ENCODE measurements at places on chromosomes 5 and 9. TPM values are rescaled to one million over a fixed set of nuclear protein-coding genes. Genes with fewer than 3 reads are reported as not detected.
A peak's percentile ranks its signal among the peaks of the same experiment; 100 is the strongest.

The SPINK6 gene
- total RNA-seq, result not detected

The ZDHHC11 gene
- 26.0 TPM for total RNA-seq

The FAXDC2 gene
- total RNA-seq, result 36.3 TPM

The ROPN1L gene
- 0.68 TPM for total RNA-seq

The CNTLN gene
- 12.2 TPM for total RNA-seq

The PKN3 gene
- 7.1 TPM for total RNA-seq

The ZNF169 gene
- total RNA-seq, result 13.4 TPM

The RGS14 gene
- total RNA-seq, result 8.8 TPM

The KIF27 gene
- 8.0 TPM for total RNA-seq

The ADGRV1 gene
- 0.36 TPM for total RNA-seq

DNA sequence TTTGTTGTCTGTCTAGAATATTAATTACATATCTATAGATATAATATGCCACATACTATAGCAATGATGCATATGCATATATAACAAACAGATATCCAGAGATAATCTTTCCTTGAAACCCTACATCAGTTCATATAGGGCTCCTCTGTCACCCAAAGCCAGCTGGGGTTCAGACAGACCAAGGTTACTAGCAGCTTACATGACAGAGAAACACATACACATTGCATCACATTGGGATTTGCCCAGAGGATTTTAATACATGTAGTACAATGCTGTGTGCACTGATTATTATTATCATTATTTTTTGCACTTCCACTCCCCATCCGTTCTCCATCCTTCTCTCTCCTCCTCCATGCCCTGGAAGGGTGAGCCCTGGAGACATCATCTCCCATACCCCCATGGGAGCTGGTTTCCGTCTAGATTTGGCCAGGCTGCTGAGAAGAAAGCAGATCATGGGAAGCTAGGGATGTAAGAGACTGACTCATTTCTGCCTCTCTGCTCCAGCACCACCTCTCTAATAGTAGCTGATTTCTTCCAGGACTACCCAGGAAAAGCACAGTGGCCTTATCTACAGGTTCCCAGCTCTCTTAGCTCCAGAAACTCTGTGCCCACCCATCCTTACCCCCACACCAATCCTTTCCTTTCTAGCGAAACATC, 23.3 kb downstream of the FST start:
- no peak overlapping the region for H3K4me3 ChIP-seq
- no peak for DNase-seq
- no peak overlapping the region for H3K27ac ChIP-seq
- no peaks in the 10 kb centered on the region for H3K36me3 ChIP-seq
- H3K4me1 ChIP-seq, result no peaks in the 10 kb centered on the region

GRCh38 chr5:73306741-73307275, 133.8 kb downstream of the TMEM174 start:
- no peak overlapping the region for H3K27ac ChIP-seq
- no peaks in the 10 kb centered on the region for H3K36me3 ChIP-seq
- no peak for DNase-seq
- no peaks in the 10 kb centered on the region for H3K4me1 ChIP-seq
- no peaks in the 10 kb centered on the region for H3K27me3 ChIP-seq
- no peak overlapping the region for H3K4me3 ChIP-seq

GRCh38 chr9:121895818-121896544, 197.1 kb downstream of the TTLL11 start:
- DNase-seq, result no peak
- no peaks in the 10 kb centered on the region for H3K4me1 ChIP-seq
- H3K27me3 ChIP-seq, result no peaks in the 10 kb centered on the region
- no peaks in the 10 kb centered on the region for H3K36me3 ChIP-seq
- H3K27ac ChIP-seq, result no peak overlapping the region
- no peak overlapping the region for H3K4me3 ChIP-seq

DNA sequence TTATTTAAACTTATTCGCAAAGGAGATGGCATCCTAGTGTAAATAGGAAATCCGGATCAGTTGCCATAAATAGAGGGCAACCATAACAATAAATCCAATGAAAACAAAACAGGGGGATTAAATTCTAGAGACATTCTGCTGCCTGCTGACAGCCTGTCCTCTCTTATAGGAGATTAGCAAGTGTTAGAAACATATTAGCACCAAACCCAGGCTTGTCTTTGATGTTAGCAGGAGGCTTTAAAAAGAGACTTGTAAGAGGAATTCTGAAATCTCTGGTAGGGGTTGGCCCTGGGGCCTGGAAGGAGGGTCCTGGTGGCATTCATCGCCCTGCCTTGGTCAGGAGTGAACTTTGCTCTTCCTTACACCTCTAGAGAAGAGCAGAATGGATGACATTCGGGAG, 21.6 kb downstream of the NDST1 start:
- H3K4me1 ChIP-seq, result no peaks in the 10 kb centered on the region
- H3K36me3 ChIP-seq, result no peaks in the 10 kb centered on the region
- H3K27ac ChIP-seq, result no peak overlapping the region
- no peak overlapping the region for H3K4me3 ChIP-seq

DNA sequence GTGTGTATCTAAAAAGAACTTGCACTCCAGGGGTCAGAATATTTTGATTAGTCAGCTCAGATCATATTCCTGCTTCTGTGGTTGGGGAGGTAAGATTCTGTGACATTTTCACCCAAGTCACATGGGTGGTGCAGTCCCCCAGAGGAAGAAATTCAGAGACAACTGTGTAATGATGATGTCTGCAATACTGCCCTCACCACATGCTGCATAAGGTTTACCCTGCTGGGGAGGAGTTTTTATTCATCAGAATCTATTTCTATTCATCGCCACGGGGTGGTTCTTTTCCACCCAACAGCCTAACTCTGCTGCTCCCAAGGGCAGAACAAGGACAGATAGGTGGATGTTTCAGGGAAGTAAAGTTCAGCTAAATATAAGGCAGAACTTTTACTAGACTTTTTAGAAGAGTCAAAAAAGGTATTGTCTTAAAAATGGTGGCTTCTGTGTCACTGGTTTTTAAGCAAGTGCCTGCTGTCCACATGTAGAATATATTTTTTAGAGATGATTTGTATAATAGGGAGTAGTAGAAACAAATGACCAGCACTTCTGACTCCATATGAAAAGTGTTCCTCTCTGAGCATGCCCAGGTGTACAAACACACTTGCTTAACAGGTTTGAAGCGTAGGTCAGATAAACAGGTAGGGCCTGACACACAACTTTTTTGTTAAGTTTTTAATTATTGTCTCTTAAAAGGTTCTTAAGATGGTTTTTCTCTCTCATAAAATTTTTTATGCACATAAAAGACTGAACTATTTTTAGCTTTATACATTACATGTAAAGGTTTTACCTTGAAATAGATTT, 352.7 kb downstream of the LRRC70 start:
- DNase-seq, result no peak
- no peaks in the 10 kb centered on the region for H3K36me3 ChIP-seq
- H3K4me1 ChIP-seq, result no peaks in the 10 kb centered on the region
- H3K27ac ChIP-seq, result no peak overlapping the region
- no peaks in the 10 kb centered on the region for H3K27me3 ChIP-seq
- H3K4me3 ChIP-seq, result no peak overlapping the region

GRCh38 chr5:80141147-80141671, 106.1 kb downstream of the THBS4 start:
- DNase-seq, result peak; percentile 81
- H3K27me3 ChIP-seq, result no peaks in the 10 kb centered on the region
- H3K27ac ChIP-seq, result peak overlapping the region; percentile 64
- no peak overlapping the region for H3K4me3 ChIP-seq
- peaks cover 1% of the 10 kb centered on the region for H3K36me3 ChIP-seq
- H3K4me1 ChIP-seq, result no peaks in the 10 kb centered on the region

DNA sequence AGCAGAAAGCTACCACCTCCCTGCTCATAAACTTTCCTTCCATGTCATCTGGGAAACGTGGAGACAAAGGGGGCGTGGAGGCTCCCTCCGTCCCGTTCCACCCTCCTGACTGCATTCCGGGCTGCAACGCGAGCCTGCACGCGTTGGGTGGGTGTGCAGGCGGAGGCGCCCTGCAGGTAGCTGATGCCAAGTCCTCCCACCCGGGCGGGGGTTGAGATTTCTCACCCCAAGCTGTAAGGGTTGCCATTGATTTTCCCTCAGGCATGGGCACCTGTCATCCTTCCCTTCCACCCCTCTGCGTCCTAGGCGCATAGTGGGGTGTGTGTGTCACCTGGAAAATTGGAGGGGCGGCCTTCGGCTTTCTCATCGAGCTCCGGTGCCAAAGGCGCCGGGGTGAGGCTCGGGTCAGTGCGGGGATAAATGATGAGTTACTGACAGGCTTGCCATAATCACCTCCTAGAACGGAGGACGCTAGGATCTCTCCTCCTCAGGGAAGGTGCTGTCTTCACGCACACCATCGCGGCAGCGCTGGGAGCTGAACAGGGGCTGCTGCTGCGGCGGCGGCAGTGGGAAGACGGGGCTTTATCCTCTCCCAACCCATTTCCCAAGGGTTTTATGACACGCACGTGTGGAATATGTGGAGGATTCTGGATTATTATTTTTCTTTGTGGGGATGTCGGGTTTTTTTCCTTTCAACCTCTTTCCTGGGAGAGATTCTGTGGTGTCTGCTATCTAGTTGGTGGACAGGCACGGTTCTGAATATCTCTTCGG, 973 bp downstream of the PLPPR1 start:
- peak; percentile 64 for DNase-seq
- H3K4me3 ChIP-seq, result no peak overlapping the region
- no peaks in the 10 kb centered on the region for H3K36me3 ChIP-seq
- no peak overlapping the region for H3K27ac ChIP-seq
- no peaks in the 10 kb centered on the region for H3K27me3 ChIP-seq
- no peaks in the 10 kb centered on the region for H3K4me1 ChIP-seq

DNA sequence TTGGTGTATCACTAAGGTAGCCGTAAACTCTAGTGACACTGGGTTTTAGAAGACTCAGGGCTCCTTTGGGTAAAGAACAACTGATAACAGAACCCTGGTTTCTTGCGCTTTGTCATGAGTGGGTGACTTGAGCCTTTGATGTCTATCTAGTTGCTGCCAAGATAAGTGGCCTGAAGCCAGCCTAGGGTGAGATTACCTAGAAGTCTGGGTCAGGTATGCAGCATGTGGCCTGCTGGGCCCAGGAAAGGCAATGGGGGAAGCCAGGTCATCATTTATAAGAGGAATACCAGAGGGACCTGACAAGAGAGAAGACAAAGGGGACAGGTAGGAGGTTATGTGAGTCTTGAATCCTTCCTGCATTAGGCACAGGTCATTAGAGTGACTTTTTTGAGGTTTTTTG, 23.2 kb upstream of the GARNL3 start:
- H3K4me1 ChIP-seq, result no peaks in the 10 kb centered on the region
- H3K27me3 ChIP-seq, result no peaks in the 10 kb centered on the region
- no peak overlapping the region for H3K4me3 ChIP-seq
- H3K36me3 ChIP-seq, result peaks cover 4% of the 10 kb centered on the region
- no peak overlapping the region for H3K27ac ChIP-seq

GRCh38 chr5:116629168-116629567, 54.5 kb upstream of the SEMA6A start:
- DNase-seq, result no peak
- no peak overlapping the region for H3K4me3 ChIP-seq
- no peaks in the 10 kb centered on the region for H3K27me3 ChIP-seq
- H3K36me3 ChIP-seq, result no peaks in the 10 kb centered on the region
- no peaks in the 10 kb centered on the region for H3K4me1 ChIP-seq

DNA sequence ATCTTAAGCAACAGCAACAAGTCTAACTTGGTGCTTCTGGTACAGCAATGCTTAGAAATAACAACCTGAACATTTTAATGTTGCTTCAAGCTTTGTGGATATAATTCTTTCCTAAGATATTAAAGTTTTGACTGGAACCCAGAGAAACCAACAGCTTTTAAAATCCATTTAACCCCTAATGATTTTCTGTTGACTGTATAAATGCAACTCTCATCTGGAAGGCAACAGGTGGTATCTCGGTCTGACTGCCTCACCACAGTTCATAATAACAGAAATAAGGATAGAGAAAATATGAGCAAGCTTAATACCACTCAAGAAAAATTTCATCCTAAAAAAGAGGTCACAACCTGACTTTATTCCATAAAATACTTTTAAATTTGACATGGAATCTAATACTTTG, 116.9 kb downstream of the HOMER1 start:
- H3K4me1 ChIP-seq, result no peaks in the 10 kb centered on the region
- DNase-seq, result no peak
- H3K27me3 ChIP-seq, result no peaks in the 10 kb centered on the region
- no peak overlapping the region for H3K4me3 ChIP-seq
- no peak overlapping the region for H3K27ac ChIP-seq
- H3K36me3 ChIP-seq, result no peaks in the 10 kb centered on the region

- no peaks in the 10 kb centered on the region for H3K36me3 ChIP-seq
- peak overlapping the region; percentile 62 for H3K4me3 ChIP-seq
- peak overlapping the region; percentile 68 for H3K27ac ChIP-seq
- H3K4me1 ChIP-seq, result peaks cover 2% of the 10 kb centered on the region
Measured at GRCh38 chr9:75027187-75028107, 646 bp downstream of the CARNMT1 start.

- no peak overlapping the region for H3K27ac ChIP-seq
- no peak overlapping the region for H3K4me3 ChIP-seq
Measured at GRCh38 chr9:79221084-79221483, 350.7 kb upstream of the TLE4 start.

- no peaks in the 10 kb centered on the region for H3K4me1 ChIP-seq
- peak within 1 kb of the TSS; percentile 84 for H3K4me3 ChIP-seq
- no peaks in the 10 kb centered on the region for H3K27me3 ChIP-seq
- H3K27ac ChIP-seq, result peak within 1 kb of the TSS; percentile 86
Measured at GRCh38 chr5:129904102-129904666, at the start of gene CHSY3. CHSY3 (plus strand) TSS chr5:129904465.

GRCh38 chr5:172371684-172372083, 82.6 kb downstream of the SH3PXD2B start:
- H3K27me3 ChIP-seq, result no peaks in the 10 kb centered on the region
- no peak overlapping the region for H3K27ac ChIP-seq
- no peaks in the 10 kb centered on the region for H3K36me3 ChIP-seq
- H3K4me3 ChIP-seq, result no peak overlapping the region
- DNase-seq, result no peak

- H3K27me3 ChIP-seq, result no peaks in the 10 kb centered on the region
- no peaks in the 10 kb centered on the region for H3K36me3 ChIP-seq
Measured at GRCh38 chr9:81053298-81054025, 635.9 kb downstream of the TLE1 start.

DNA sequence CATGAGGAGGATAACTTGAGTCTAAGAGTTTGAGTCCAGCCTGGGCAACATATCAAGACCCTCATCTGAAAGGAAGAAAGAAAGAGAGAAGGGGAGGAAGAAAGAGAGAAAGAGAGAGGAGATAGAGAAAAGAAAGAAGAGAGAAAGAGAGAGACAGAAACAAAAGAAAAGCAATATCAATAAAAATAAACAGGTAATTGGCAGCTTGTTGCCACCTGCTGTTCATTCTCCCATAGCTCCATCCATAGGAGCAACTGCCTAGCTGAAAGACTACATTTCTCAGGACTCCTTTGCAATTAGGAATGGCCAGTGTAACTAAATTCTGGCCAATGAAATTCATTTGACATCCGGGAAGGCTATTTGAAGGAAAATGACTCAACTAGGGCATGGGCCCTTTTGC, 4.6 kb upstream of the TTC39B start:
- H3K27me3 ChIP-seq, result no peaks in the 10 kb centered on the region
- no peak overlapping the region for H3K27ac ChIP-seq
- H3K4me3 ChIP-seq, result no peak overlapping the region
- no peaks in the 10 kb centered on the region for H3K4me1 ChIP-seq
- H3K36me3 ChIP-seq, result no peaks in the 10 kb centered on the region

GRCh38 chr9:5920860-5921328, 30.2 kb downstream of the MLANA start:
- H3K36me3 ChIP-seq, result no peaks in the 10 kb centered on the region
- no peak for DNase-seq
- no peaks in the 10 kb centered on the region for H3K27me3 ChIP-seq
- no peak overlapping the region for H3K27ac ChIP-seq
- H3K4me1 ChIP-seq, result no peaks in the 10 kb centered on the region
- no peak overlapping the region for H3K4me3 ChIP-seq

GRCh38 chr5:155087036-155087435, 73.5 kb downstream of the KIF4B start:
- no peaks in the 10 kb centered on the region for H3K4me1 ChIP-seq
- no peaks in the 10 kb centered on the region for H3K36me3 ChIP-seq
- H3K27ac ChIP-seq, result no peak overlapping the region
- H3K4me3 ChIP-seq, result no peak overlapping the region
